ENCODE measurements at places on chromosomes 6 and 20.

- DNase-seq, result peak; percentile 67
Measured at GRCh38 chr6:24125980-24126379, at the start of gene NRSN1. Gene NRSN1 (plus strand): TSS chr6:24126215. CDS start chr6:24134328, 8,113 bp downstream.

GRCh38 chr6:167550941-167551627 lies 226.2 kb downstream of the TTLL2 start:
- no peak for DNase-seq

- peak; percentile 15 for DNase-seq
Measured at GRCh38 chr6:132952986-132953385, 138.6 kb downstream of the RPS12 start.

DNA sequence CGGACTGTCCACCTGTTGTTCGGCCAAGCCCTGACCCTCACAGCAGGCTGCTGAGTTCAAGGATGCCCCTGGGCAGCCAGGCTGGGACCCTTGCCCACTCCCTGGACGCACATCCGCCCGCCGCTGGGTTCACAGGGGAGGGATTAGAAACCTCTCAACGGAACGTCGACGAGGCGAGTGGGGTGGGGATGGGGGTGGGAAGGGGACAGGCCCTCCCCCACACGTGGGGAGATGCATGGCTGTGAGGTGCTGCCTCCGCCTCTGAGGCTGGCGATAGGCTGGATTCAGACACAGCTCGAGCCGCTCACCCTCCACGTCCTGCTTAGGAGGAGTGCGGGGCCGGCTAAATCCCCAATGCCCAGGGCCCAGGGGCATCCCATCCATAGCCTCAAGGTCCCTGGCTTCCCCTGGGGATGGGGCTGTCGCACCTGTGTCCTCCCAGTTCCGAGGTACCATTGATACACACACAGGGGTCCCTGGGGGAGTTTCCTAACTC lies 90.6 kb upstream of the BHLHE23 start:
- no peak for DNase-seq

GRCh38 chr20:23023621-23024177 lies 11.4 kb upstream of the SSTR4 start:
- DNase-seq, result no peak

DNA sequence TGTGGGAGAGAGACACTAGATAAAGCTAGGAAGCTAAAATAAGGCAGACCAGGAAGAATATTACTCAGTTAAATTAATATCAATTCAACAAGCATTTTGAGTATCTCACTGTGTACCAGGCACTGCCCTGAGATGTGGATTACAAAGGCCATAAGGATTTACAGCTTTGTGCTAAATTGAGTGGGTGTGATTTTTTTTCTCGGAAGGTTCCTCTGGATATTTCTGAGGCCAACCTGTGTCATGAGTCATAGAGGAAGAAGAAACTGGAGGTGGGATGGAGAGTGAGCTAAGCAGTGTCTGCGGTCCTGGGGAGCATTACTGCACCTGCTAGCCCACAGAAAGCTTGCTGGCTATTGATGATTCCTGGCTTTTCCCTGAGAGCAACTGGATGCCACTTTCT lies 135.2 kb downstream of the RFPL4B start:
- DNase-seq, result no peak

DNA sequence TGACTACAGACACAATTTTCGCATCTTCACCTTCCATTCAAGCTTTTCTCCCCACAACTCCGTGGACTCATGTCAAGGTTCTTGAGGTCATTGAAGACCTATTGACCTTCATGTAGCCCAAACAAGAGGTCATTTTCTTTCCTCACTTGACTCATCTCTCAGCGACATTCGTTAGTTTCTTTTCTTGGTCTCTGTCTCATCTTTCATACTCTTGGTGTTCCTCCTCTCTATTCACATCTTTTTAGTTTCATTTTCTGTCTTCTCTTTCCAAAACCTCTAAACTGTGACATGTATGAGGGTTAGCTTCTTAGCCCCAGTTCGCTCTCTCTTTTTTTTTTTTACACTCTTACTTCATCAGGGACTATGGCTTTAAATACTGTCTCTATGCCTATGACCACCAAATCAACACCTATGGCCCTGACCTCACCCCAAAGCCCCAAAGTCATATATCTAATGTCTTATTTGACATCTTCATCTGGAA lies 128.6 kb upstream of the BACH2 start:
- DNase-seq, result no peak

DNA sequence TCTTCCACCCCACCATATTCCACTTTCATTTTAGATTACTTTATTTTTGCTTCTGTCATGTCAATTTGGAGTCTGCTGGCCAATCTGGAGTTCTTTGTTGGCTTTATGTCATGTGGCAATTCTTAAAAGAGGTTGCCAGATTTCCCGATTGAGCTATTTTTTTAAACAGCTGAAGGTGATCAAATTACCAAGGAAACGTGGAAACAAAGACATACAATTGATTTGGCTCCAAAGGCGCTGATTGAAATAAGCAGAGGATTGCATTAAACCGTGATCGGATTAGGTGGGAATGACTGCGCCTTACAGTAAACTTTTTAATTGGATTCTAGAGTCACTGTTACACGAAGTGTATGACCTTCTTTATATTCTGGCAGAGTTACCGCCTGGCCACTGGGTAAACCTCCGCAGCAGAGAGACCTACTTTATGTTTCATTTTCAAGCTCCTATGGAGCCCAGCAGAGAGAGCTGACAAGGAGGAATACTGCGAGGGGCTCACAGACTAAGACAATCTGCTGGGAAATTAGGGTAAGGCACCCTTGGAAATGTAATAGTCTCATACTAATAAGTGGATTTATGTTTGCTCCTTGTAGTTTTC lies 37.9 kb downstream of the SIM1 start:
- peak; percentile 11 for DNase-seq

DNA sequence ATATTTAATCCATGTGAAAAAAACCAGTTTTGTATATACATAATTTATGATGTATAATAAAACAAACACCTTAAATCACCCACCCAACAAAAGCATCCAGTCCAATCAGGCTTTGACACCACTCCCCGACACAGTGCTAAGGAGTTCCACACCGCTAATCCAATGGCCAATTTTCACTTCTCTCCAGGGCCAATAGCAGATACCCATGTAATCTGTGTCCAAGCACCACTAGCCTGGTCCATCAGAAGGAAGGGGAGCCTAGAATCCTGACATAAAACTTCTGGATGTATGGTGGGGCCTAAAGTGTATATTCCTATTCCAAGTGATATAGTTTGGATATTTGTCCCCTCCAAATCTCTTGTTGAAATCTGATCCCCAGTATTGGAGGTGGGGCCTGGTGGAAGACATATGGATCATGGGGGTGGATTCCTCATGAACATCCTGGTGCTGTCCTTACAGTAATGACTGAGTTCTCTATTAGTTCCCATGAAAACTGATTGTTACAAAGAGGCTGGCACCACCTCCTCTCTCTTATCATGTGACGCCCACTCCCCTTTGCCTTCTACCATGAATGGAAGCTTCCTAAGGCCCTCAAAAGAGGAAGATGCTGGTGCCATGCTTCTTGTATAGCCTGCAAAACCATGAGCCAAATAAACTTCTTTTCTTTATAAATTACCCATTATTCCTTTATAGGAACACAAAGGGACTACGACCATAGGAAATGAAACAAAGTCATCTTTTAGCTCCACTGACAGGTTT lies 20.8 kb downstream of the RALGAPA2 start:
- DNase-seq, result peak; percentile 24

GRCh38 chr20:34475979-34476736 lies 40.1 kb upstream of the DYNLRB1 start:
- peak; percentile 61 for DNase-seq

DNA sequence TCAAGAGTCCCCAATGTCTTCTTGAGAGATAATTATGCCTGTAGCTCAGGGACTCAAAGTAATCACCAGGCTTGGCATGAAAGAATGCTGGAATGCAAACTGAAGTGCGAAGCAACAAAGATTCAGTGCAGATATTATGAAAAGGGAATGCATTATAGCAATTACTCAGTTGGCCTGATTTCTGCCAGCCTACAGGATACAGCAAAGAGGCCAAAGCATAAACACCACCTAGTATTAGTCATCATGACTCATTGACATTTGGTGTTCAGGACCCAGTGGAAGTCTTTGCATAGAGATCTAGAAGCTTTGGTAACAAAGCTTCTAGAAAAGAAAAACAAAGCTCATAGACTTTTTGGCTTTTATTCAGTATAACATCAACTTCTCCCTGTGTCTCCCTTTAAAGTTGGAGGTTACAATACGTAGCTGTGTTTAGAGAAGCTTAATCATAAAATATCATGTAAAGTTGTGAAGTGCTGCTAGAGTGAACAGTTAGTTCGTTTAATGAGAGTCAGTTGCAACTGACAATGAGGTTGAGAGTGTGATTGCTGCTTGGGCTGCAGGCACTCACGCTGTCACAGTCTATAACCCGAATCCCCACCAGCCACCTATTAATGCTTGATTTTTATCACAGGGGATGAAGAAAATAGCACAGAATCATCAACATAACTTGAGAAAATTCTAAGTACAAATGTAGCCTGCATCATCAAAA lies 932.7 kb downstream of the TFAP2A start:
- DNase-seq, result no peak

- peak; percentile 19 for DNase-seq
Measured at GRCh38 chr20:37934634-37935375, 31.9 kb downstream of the VSTM2L start.

DNA sequence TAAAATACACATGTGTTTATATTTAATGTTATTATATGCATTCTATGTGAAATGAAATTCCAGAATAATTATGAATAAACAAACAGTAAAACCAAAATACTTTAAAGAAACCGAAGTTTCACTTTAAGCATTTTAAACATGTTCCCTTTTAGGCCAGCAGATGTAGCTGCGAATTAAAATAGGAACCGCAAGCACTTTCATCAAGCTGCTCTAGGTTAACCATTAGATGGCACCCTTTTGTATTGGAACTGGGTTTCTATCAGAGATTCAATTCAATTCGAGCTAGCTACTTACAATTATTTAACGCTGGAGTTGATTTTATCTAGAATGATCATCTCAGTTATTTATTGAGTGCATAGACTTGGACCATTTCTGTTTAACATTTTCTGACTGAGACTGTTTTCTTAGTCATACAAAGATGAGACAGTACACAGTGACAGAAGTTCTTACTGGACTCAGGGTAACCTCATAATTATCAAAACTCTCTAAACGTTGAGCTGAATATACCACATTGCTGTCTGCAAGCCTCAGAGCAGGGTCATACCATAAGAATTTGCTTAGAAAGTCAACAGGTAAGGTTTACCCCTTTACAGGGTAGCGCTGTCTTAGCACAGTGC lies 8.5 kb downstream of the TMEM242 start:
- no peak for DNase-seq

- no peak for DNase-seq
Measured at GRCh38 chr20:49540687-49541435, 27.1 kb downstream of the PTGIS start.

- peak; percentile 85 for DNase-seq
Measured at GRCh38 chr20:11274141-11274594, 600.4 kb upstream of the JAG1 start.

DNA sequence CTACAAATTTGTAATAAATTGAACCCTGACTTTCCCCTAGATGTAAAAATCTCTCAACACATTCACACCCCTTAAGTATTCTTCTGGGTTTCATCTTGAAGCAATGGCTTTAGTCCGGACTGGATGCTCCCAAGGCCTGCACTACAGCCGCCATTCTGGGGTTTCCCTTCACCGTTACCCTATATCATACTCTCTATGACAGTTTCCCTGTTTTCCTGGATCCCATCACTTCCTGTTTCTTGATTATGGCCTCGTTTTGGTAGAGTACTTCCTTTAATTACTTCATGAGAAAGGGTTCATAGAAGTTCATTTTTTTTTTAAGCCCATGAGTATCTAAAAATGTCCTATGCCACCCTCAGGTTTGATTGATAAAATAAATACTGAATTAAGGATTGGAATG lies 11.7 kb downstream of the FIG4 start:
- no peak for DNase-seq

DNA sequence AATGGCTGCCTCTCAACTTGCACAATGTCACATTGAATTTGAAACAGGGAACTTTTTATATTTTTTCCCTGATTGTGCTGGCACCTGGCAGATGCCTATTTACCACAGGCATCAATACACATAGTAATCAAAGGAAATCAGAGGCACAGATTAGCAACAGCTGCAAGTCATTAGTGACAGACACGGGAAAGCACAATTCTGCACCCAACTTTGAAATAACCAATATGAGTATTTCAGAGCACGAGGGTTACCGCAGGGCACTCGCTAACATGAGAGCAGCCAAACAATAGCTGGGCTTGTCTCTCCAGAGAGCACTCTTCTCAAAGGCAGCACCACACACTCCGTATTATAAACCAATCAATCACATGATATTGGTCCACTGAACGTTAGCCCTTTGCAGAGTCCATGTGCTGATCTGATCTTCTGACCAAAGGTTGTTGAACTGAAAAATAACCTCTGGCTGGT lies 149.5 kb downstream of the RNF144B start:
- no peak for DNase-seq

- DNase-seq, result no peak
Measured at GRCh38 chr20:16314320-16314719, 258.9 kb downstream of the KIF16B start.

DNA sequence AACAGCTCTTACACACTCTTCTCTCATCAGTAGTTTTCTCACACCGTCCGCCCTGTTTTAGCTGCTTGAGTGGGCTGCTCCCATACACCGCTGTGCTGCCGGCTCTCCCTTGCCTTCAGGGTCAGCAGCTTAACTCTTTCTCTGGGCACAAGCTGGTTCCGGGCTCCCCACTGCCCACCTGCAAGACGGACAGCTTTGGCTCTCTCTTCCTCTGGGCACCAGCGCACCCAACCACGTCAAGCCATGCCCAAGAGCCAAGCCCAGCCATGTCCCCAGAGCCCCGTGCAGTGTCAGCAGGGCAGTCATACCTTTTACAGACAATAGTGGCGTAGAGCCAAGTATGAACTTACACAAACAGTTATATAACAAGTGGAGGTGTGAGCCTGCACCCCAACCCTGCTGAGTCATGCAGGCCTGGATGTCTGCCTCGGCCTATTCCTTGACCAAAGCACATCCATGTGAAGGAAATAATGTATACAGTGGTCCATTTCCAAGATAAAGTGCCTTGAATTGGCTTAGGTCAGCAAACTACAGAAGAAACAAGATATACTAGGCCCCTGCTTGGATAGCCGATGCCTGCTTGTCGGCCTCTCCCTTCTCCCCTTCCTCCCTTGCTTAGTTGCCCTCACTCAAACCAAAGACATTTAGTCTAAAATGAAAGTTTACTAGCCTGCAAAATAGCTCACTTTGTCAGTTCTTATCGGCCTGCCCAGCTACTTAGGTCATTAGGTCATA lies 89.3 kb downstream of the JPH2 start:
- DNase-seq, result no peak
